Vagina (tissue), 2 donors: ENCODE measurements at places on chromosomes 13 and 19.

GRCh38 chr13:113916330-113916815, 52.5 kb upstream of the GAS6 start:
- H3K27me3 ChIP-seq: no peaks in the 10 kb centered on the region
- peak; percentile 49 for DNase-seq
- H3K4me3 ChIP-seq: no peak overlapping the region
- H3K27ac ChIP-seq: no peak overlapping the region
- no peaks in the 10 kb centered on the region for H3K36me3 ChIP-seq

DNA sequence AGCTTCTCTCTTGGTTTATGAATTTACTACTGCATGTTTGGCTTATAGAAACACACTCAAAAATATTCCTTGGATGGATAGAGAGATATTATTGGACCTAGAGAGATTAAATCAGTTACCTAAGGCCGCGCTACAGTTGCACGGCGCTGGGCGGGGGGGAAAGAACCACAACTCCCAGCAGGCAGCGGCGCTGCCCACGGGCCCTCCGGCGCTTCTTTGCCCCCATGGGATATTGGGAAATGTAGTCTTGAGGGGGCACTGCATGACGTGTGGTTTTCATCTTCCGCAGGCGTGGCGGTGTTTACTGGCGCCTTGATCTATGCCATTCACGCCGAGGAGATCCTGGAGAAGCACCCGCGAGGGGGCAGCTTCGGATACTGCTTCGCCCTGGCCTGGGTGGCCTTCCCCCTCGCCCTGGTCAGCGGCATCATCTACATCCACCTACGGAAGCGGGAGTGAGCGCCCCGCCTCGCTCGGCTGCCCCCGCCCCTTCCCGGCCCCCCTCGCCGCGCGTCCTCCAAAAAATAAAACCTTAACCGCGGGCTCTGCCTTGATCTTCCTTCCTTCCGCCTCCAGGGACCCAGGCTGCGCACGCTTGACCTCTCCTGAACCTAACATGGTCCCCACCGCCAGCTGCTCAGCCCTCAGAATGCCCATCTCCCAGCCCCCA, 4.8 kb downstream of the EMP3 start:
- peak overlapping the region; percentile 82 for H3K27ac ChIP-seq
- no peak for DNase-seq
- no peaks in the 10 kb centered on the region for H3K27me3 ChIP-seq
- peak overlapping the region; percentile 32 for H3K4me3 ChIP-seq
- H3K36me3 ChIP-seq: peaks cover 10% of the 10 kb centered on the region
- H3K4me1 ChIP-seq: peaks cover 68% of the 10 kb centered on the region

DNA sequence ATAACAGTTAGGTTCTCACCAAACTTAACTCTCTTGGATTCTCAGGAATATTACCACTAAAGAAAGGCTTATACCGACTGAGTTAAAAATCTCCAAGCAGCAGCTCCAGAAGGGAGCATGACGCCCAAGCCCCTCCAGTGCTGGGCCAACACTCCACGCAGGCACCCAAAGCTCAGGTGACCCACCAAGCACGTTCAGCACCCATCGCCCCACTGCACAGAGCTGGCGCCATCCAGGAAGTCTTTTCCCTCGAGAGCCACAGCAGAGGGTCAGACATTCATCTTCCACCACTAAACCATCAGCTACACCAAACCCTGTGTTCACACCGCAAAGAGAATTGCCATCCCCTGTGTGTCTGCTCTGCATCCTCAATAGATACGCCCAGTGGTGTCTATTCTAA, 65.7 kb downstream of the SOX1 start:
- no peaks in the 10 kb centered on the region for H3K27me3 ChIP-seq
- no peak overlapping the region for H3K4me3 ChIP-seq
- no peaks in the 10 kb centered on the region for H3K4me1 ChIP-seq
- DNase-seq: no peak
- H3K27ac ChIP-seq: no peak overlapping the region

GRCh38 chr19:49132974-49133609, 13.7 kb downstream of the PPFIA3 start:
- peak overlapping the region; percentile 42 for H3K27ac ChIP-seq
- no peaks in the 10 kb centered on the region for H3K36me3 ChIP-seq
- no peaks in the 10 kb centered on the region for H3K27me3 ChIP-seq
- peak overlapping the region; percentile 17 for H3K4me3 ChIP-seq
- peaks cover 30% of the 10 kb centered on the region for H3K4me1 ChIP-seq

GRCh38 chr19:1253514-1254080, 5.2 kb downstream of the MIDN start:
- no peaks in the 10 kb centered on the region for H3K36me3 ChIP-seq
- H3K4me3 ChIP-seq: peak overlapping the region; percentile 79
- peaks cover 65% of the 10 kb centered on the region for H3K4me1 ChIP-seq

GRCh38 chr13:59538512-59538911, 625.2 kb downstream of the DIAPH3 start:
- H3K27ac ChIP-seq: no peak overlapping the region
- H3K4me1 ChIP-seq: no peaks in the 10 kb centered on the region
- no peak for DNase-seq
- H3K36me3 ChIP-seq: no peaks in the 10 kb centered on the region
- H3K4me3 ChIP-seq: no peak overlapping the region

DNA sequence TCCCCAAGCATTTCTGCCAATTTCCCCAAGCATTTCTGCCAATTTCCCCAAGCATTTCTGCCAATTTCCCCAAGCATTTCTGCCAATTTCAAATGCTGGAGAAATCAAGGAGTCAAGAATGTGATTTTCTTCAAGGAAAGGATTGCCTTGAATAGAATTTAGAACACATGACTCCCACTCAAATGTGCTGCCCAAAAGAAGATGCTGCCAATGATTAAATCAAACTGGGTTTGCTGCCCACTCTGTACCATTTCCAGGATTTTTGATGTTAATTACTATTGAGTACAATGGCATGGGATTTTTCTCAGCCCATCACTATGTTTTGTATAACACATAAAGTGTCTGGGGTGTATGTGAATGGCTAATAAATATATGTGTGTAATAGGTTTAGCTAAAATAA, 21.9 kb upstream of the ENOX1 start:
- no peak for DNase-seq
- no peaks in the 10 kb centered on the region for H3K4me1 ChIP-seq
- no peaks in the 10 kb centered on the region for H3K27me3 ChIP-seq
- H3K4me3 ChIP-seq: no peak overlapping the region

GRCh38 chr13:112067871-112068539, 1.1 kb downstream of the SOX1 start:
- H3K36me3 ChIP-seq: no peaks in the 10 kb centered on the region
- peaks cover 30% of the 10 kb centered on the region for H3K27me3 ChIP-seq
- H3K27ac ChIP-seq: no peak overlapping the region
- H3K4me1 ChIP-seq: peaks cover 22% of the 10 kb centered on the region
- DNase-seq: no peak
- H3K4me3 ChIP-seq: no peak overlapping the region

DNA sequence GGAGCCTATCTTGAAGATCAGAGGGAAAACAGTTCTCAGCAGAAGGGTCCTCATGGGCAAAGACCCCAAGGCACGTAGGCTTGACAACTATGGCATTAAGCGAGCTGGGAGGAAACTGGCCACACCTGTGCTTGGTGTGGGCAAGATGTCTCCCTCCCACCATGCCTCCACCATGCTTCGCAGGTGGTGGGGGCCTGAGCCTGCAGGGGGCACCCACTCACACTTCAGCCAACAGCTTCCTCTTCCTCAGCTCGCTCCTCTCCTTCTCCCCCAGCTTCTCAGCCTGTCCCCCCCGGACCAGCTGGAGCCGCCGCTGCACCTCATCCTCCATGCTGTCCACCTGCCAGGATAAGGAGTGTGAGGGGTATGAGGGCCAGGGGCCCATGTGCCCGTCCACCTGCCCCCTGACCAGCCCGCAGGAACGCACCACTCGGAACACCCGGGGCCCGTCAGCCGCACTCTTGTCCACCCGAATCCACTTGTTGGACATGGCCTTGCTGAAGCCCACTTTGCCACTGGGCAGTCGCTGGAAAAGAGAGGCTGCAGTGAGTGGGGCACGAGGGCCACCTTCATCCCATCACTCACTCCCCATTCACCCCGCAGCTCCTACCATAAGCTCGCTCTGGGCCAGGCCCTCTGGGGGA, 3.4 kb downstream of the FARSA start:
- no peaks in the 10 kb centered on the region for H3K27me3 ChIP-seq
- H3K27ac ChIP-seq: no peak overlapping the region
- H3K4me1 ChIP-seq: peaks cover 19% of the 10 kb centered on the region

GRCh38 chr13:24271601-24272451, 37.6 kb upstream of the C1QTNF9 start:
- peak overlapping the region; percentile 89 for H3K27ac ChIP-seq
- H3K4me3 ChIP-seq: peak overlapping the region; percentile 49
- DNase-seq: no peak
- H3K27me3 ChIP-seq: no peaks in the 10 kb centered on the region
- no peaks in the 10 kb centered on the region for H3K36me3 ChIP-seq

DNA sequence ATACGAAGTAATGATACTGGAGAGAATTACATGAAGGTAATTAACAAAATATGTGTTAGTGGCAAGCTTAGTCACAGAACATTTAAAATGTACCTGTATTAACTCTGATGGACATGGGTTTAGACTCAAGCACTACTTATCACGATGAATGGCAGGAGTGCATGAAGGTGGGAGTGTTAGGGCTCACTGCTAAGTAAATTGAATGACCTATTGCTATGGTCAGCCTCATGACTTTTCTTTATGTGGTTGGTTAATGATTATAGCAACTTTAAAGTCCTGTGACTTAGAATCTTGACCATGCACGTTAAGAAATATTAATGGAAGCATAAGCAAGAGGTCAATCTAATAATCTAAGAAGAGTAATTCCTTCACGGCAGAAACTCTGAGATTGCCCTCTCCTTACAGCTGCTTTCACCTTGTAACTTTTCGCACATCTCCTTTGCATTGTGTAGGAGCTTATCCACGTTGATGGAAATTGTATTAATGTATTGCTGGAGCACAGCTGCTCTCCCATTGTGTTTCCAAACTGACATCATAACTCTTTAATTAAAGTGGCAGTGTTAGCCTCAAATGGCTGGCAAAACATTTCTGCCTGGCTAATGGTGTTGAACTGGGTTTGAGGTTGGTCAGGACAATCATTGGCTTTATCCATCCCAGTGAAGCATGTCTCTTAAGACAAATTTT, 114.5 kb downstream of the RXFP2 start:
- no peaks in the 10 kb centered on the region for H3K27me3 ChIP-seq
- no peak for DNase-seq
- no peak overlapping the region for H3K4me3 ChIP-seq
- H3K27ac ChIP-seq: no peak overlapping the region
- no peaks in the 10 kb centered on the region for H3K4me1 ChIP-seq

GRCh38 chr19:33905473-33905936, 108.8 kb downstream of the KCTD15 start:
- H3K4me1 ChIP-seq: peaks cover 14% of the 10 kb centered on the region
- peak overlapping the region; percentile 49 for H3K4me3 ChIP-seq
- no peak for DNase-seq
- H3K27ac ChIP-seq: peak overlapping the region; percentile 81
- H3K36me3 ChIP-seq: no peaks in the 10 kb centered on the region

DNA sequence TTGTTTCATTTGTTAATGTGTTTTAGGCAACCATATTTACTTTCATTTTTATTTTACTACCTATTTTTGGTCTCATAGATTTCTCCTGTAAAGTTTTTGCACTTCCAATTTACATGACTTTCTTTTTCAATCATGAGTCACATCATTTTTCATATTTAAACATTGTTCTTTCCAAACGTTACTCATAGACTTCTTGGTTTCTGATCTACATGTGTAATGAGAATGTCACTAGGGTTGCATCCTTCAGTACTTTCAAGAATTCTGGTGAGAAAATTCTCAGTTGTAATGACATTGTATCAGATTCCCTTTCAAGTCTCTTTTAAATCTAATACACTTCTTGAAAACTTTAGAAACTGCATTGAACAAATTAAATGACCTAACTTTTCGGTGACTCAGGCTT, 991.7 kb downstream of the EFNB2 start:
- no peaks in the 10 kb centered on the region for H3K4me1 ChIP-seq
- H3K27ac ChIP-seq: no peak overlapping the region
- no peak for DNase-seq
- H3K36me3 ChIP-seq: no peaks in the 10 kb centered on the region

DNA sequence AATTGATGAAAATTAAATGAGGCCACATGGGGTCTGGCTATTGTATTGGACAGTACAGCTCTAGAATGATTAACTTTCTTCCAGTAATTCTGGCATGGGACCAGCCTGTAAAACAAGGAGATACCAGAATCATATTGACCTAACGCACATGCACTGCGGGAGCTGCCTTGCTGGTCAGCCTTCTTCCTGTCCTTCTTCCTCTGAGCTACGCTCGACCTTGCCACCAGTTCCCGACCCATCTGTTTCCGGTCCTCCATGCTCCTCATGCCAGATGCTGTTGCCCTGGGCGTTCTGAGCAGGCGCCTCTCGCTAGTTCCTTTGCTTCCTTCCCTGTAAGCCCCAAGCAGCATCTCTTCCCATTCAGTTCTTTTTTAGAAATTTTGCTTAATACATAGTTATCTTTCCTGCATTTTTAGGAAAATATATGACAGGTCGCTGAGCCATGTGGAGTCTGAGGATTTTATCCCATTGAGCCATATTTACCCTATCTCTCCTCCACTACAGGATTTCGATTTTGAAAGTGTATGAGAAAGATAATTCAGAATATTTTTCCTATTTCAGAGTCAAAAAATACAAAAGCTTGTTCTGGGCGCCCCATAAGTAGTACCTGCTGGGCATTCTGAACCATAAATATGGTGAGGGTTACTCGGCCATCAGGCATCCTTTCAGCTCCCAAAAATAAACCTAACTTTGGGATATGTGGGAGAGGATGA, 38.6 kb downstream of the TNFRSF19 start:
- no peaks in the 10 kb centered on the region for H3K36me3 ChIP-seq
- DNase-seq: no peak
- H3K4me1 ChIP-seq: peaks cover 34% of the 10 kb centered on the region
- no peaks in the 10 kb centered on the region for H3K27me3 ChIP-seq
- peak overlapping the region; percentile 27 for H3K4me3 ChIP-seq
- H3K27ac ChIP-seq: peak overlapping the region; percentile 75

DNA sequence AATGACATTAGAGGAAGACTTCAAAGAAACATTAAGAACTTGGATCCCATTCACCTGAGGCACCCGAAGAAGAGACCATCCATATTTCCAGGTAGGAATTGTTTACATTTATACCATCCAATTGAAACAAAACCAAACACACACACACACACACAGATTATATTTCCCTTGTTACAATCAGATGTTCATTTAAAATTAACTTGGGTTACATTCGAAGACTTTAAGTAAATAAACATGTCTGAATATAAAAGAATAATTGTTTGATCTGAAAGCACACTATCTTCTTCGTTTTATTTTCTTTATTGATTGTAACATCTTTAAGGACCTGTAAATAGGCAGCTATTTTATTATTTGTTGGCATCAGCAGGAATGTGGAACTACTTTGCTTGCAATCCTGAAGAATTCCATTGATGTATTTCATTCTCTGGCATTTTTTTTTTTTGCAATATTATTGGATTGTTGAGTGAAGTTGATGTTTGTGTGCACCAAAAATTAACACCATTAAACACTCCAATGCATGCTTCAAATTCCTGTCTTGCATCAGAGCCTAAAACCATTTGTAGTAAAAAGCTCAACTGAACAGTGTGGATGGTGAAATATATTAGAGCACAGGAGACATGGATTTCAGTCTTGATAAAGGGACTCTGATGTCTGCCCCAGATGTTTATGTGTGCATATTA, 85.3 kb upstream of the FRY start:
- no peak overlapping the region for H3K4me3 ChIP-seq
- no peak for DNase-seq
- peaks cover 9% of the 10 kb centered on the region for H3K4me1 ChIP-seq
- no peaks in the 10 kb centered on the region for H3K27me3 ChIP-seq
- H3K27ac ChIP-seq: no peak overlapping the region

- no peaks in the 10 kb centered on the region for H3K27me3 ChIP-seq
- no peak overlapping the region for H3K4me3 ChIP-seq
- no peaks in the 10 kb centered on the region for H3K36me3 ChIP-seq
- no peak overlapping the region for H3K27ac ChIP-seq
- DNase-seq: no peak
Observed at GRCh38 chr19:4012092-4012974, 4.8 kb downstream of the PIAS4 start.
